ENCODE measurements at places on chromosomes 13 and 19. TPM values are rescaled to one million over a fixed set of nuclear protein-coding genes. Genes with fewer than 3 reads are reported as not detected.

SLC15A1 gene
- total RNA-seq = not detected

DHRS12 gene
- 3.1 TPM for total RNA-seq

ZNF850 gene
- total RNA-seq = 14.7 TPM

DNA sequence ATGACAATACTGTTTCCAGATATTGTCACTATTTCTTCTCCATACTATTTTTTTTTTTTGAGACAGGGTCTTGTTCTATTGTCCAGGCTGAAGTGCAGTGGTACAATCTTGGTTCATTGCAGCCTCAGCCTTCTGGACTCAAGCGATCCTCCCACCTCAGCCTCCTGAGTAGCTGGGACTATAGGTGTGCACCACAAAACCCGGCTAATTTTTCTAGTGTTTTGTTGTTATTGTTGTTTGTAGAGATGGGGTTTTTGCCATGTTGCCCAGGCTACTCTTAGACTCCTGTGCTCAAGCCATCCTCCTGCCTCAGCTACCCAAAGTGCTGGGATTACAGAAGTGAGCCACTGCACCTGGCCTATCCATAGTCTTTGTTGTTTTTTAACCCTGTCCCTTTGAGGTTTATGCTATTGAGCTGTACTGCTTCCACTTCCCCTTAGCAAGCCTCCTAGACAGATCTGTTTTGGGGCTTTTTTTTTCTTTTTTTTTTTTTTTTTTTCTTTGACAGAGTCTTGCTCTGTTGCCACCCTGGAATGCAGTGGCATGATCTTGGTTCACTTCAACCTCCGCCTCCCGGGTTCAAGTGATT lies 27.6 kb upstream of the MAP3K10 start:
- DNase-seq = no peak

S1PR5 gene
- 1.1 TPM for total RNA-seq

DNA sequence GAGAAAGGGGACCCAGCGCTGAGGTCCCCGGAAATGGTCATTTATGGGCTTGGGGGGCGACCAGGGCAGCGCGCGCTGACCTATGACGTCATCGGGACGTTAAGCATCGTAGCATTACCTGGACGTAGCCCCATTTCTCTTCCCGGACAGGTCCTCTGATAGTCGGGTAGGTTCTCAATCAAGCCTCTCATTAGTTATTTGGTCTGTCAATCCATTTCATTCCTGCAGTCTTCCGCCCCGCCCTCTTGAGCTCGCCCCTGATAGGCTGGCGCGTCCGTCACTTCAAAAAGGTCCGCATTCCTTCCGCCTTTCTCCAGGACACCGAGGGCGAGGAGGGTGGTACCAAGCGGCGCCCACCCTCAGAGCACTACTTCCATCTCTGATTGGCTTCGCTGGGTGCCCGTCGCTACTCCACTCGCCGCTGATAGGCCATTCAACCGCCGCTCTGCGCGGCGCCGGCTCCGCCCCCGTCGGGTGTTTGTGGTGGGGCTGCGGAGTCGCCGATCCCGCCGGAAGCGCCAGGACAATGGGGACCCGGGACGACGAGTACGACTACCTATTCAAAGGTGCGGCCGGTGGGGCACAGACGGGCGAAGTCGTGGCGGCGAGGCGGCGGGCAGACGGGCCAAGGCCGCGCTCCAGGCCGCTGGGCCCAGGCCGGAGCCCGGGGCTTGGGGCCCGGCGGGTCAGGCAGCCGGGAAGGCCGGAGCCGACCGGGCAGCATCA lies at the start of gene RAB11B:
RAB11B (plus strand) TSS at position 470 of the 726 bp plus-strand sequence; CDS start at position 527, 57 bp downstream.
- peak; percentile 100 for DNase-seq

DNA sequence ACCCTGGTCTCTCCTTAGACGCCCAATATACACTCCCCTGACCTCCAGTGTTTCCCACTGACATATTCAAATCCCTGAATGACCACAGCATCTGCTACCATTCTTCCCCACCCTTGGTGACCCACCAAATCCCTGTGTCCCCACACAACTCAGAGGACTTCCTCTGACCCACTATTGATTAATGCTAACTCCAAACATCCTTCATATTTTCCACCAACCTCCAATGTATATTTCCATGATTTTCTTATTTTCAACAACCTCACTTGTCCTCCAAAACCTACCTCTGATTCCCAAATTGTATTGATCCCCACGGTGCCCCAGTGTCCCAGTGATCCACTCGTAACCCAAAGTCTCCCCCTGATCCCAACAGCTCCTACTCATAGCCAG lies 526 bp upstream of the DMWD start:
- no peak for DNase-seq

ZNF14 gene
- total RNA-seq = 4.6 TPM

- DNase-seq = peak; percentile 56
Measured at GRCh38 chr19:5480427-5480836, 25.2 kb downstream of the ZNRF4 start.
